ENCODE measurements at places on chromosomes 4 and X.

- no peak for DNase-seq
Observed at GRCh38 chr4:17962171-17962570, 59.4 kb downstream of the LCORL start.

DNA sequence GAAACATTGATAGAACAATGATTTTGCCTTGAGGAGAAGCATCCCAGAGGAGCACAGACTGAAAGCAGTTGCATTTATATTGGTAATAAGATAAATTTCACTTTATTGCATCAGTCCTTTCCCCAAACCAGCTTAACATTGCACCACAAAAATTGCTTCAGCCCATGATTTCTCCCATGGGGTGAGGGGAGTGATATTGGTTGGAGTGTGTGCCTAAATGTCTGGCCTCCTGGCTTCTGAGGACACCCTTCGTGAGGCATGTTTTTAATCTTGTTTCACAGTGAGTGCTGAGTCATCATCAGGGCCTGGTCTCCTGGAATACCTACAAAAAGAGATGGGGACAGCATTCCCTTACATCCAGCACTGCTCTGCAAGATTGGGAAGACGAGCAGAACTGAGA lies 487.9 kb downstream of the C4orf33 start:
- DNase-seq: no peak

DNA sequence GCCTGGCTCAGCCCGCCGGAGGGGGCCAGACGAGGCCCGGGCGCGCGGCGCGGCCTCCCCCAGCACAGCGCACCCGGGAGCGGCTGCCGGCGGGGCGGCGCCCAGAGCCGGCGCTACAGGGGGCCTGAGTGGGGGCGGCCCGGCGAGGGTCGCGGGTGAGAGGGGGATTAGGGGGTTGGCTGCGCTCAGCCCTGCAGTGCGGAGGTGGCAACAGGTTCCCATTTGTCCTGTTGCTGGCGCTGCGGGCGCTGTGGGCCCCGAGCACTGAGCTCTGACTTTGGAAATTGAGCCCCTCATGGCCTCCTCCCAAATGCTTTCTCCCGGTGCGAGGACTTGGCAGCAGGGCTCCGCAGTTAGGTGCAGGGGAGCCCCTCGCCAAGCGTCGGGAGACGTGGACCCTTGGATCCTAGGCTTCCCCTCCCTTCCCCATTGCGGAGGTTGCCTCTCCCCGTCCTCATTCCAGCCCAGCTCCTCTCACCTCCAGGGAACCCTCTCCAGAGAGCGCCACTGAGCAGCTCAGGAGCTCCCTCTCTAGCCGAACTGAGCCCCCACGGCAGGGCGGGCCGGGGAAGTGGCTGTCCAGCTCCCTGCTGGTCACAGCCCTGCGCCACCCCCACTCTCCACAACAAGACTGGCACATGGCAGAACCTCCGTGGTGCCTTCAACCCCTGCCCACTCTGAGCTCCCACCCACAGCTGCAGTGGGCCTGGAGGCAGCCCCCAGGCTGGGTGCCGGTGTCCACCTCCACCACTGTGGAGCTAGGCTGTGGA lies 2.5 kb upstream of the DUSP9 start:
- no peak for DNase-seq

- no peak for DNase-seq
Observed at GRCh38 chr4:52265781-52266525, 214.8 kb downstream of the SPATA18 start.

GRCh38 chrX:133401536-133401935 lies 13.8 kb downstream of the GPC4 start:
- no peak for DNase-seq

GRCh38 chrX:156008915-156009314 lies 11.4 kb downstream of the IL9R start:
- no peak for DNase-seq

GRCh38 chrX:17032351-17032750 lies 85.9 kb downstream of the REPS2 start:
- no peak for DNase-seq

- no peak for DNase-seq
Observed at GRCh38 chr4:34733185-34733941, 1511.0 kb downstream of the ARAP2 start.
